ENCODE measurements at places on chromosomes 5 and 9.

GRCh38 chr9:79287708-79288290 lies 284.0 kb upstream of the TLE4 start:
- DNase-seq: no peak

DNA sequence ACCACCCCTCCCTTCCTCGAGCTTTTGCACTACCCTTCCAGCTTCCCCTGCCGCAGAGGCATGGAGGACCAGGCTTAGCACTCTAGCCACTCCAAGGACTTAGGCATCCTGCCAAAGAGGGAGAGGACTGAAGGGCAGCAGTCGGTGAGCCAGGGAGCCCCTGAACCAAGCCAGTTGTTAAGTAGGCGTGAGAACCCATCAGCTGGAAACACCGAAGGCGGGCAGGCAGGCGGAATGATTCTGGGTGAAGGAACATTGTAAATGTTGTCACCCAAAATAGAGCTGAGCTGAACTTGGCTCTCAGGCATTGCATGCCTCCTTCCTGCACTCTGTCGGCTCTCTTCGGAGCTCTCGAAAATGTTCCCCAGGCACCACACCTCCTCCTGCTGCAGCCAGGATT lies 42.8 kb downstream of the NRG2 start:
- no peak for DNase-seq

- no peak for DNase-seq
Measured at GRCh38 chr5:1420211-1421195, 24.7 kb downstream of the SLC6A3 start.

DNA sequence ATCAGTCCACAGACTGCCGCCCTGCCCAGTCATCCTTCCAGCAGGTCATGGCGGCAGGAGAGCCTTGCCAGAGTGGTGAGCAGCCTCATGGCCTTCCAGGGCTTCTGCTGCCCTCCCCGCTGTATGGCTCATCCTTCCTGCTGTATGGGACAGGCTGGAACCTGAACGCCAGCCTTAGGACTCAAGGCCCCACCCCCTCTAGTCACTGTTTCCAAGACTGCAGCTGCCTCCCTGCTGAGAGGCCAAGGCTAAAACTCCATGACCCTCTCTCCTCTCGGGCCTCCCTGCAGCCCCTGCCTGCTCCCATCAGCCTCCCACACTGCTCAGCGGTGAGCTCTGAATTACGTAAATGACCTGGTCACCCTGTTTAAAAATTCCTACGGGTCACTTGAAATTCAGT lies 227.5 kb downstream of the AGTPBP1 start:
- DNase-seq: no peak

GRCh38 chr5:150313501-150313900 lies 10.8 kb upstream of the ARSI start:
- DNase-seq: no peak

DNA sequence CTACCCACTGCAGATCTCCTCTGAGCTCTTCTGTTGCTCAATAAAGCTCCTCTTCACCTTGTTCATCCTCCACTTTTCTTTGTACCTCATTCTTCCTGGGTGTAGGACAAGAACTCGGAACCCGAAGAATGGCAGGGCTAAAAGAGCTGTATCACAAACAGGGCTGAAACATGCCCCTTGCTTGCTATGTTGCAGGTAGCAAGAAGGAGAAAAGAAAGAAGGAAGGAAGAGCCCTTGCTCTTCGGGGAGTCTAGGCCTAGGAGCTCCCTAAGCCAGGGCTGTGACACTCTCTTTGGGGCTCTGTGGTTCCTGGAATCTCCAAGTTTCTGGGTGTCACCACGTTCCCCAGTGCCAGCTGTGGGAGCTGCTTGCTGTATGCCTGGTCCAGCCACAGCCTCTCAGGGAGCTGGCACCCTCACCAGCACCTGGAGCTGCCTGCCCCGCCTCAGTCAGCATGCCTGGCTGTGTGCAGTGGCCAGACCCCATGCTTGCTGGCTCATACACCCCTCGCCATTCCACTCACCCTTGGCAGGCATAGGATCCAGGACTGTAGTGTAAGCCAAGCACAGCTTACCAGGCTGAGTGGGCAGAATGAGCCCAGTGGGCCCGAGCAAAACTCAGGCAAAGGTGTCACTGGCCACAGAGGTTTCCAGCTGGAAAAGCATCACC lies 274.8 kb upstream of the ADRA1B start:
- DNase-seq: no peak

DNA sequence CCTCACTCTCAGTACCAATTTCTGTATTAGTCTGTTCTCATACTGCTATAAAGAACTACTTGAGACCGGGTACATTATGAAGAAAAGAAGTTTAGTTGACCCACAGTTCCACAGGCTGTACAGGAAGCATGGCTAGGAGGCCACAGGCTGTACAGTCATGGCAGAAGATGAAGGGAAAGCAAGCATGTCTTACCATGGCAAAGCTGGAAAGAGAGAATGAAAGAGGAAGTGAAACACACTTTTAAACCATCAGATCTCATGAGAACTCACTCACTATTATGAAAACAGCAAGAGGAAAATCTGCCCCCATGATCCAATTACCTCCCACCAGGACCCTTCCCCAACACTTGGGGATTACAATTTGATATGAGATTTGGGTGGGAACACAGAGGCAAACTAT lies 698.8 kb downstream of the CDH9 start:
- DNase-seq: no peak

All from GF-D8 (cell line).